ENCODE measurements at places on chromosomes 7 and 10. TPM values are rescaled to one million over a fixed set of nuclear protein-coding genes. Genes with fewer than 3 reads are reported as not detected.

The SCIN gene
- 0.47 TPM for polyA plus RNA-seq

The FXYD4 gene
- polyA plus RNA-seq, result not detected

GRCh38 chr7:157897681-157898080 lies 560.9 kb downstream of the DNAJB6 start:
- no peak for DNase-seq

The TTYH3 gene
- polyA plus RNA-seq, result 66.2 TPM

DNA sequence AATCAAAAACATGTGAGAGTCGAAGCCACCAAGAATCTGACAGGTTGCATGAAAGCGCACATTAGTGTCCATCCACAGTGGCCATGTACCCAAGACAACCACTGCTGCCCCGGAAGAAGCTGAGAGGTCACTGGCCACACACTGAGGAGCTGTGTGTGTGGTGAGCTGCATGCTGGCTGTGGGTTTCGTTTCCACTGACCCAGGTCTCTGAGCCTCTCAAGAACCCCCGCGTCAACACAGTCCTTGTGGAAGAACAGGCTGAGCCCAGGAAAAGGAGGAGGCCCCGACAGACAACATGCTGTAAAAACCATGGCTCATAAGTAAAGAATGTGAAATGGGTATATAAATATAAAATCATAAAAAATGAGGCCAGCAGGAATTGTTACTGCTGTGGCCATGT lies 8.2 kb downstream of the VIPR2 start:
- no peak for DNase-seq

- DNase-seq, result no peak
Observed at GRCh38 chr7:101846800-101847538, 29.5 kb downstream of the CUX1 start.

The FOXI2 gene
- polyA plus RNA-seq, result 1.0 TPM

DNA sequence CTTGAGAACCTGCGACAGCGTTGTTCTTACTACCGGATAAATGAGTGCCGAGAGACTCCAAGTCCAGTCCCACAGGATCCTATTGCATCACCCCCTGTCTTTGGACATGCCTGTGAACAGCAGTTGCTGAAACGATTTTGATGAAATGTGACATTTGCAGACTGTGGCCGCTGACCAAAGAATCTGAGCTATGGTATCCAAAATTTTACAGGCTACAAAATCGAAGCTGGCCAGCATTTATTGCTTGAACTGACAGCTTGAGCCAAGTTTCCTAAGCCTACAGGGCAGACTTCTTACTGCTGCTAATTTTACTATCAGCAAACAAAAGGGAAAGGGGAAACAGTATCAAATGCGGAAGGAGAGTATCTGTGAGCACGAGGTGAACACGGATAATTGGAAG lies 12.1 kb upstream of the NPVF start:
- DNase-seq, result no peak

The CTNNA3 gene
- polyA plus RNA-seq, result 1.3 TPM

The DRGX gene
- polyA plus RNA-seq, result not detected

The PTPRZ1 gene
- 112 TPM for polyA plus RNA-seq

DNA sequence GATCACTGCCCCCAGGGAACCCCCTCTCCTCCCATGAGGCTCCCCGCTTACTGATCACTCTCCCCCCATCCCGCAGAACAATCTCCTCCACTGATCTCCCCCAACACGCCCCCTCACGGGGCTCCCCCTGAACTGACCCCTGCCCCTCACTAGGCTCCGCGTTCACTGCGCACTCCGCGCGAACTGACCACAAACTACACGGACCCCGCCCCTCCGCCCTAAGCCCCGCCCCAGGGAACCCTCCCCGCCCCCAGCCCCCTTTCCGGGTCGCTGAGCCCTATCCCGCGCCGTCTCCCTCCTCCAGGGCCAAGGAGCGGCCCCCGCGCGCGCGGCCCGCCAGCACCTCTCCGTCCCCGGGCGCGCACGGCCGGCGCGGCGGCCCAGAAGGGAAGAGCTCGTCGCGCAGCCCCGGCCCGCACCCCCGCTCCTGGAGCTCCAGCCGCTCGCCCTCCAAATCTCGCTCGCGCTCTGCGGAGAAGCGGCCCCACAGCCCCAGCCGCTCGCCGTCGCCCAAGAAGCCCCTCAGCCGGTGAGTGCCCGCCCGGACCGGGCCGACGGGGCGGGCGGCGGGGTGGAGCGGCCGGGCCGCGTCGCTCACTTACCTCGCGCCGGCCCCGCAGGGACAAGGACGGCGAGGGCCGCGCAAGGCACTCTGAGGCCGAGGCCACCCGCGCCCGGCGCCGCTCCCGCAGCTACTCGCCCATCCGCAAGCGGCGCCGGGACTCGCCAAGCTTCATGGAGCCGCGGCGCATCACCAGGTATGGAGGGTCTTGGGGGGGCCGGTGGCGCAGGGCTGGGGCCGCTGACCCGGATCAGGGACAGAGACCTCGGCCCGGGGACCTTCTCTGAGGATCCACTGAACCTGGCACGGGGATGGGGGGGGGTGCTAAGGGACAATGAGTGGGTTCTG lies 19.9 kb upstream of the HSPB1 start:
- no peak for DNase-seq

DNA sequence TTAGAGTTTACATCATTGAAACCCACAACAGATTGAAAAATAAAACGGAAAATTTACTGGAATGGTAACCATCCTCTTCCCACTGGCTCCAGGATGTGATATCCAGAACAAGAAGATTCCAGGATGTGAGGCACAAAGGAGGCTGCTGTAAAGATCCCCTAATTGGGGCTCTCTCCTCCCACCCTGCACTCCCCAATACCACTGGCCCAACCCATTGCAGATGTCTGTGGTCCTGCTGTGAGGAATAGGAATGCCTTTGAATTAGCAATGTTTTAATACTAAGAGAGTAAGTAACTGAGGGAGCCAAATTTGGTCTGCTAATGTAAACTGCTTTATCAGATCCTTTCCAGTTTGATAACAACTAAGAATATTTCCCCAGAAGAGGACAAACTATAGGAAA lies 225.9 kb upstream of the INHBA start:
- DNase-seq, result no peak

DNA sequence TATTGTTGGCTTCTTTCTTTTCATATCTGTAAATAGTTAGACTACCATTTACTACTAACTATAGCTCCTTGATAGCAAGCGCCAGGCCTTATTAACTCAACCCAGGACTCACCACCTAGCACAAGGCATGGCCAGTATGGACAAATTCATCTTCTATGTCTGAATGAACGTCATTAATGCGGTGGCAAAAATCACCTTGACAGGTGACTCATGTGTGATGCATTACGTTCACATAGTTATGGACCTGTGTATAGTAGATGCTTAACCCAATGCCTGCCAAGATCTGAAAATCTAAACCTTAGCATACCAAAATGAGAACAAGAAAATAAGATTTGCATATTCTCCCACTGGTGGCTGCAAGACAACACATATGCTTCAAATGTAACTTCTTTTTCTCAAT lies 300.8 kb downstream of the PARD3 start:
- DNase-seq, result no peak
